ENCODE measurements at places on chromosomes 2 and 18.
A peak's percentile ranks its signal among the peaks of the same experiment; 100 is the strongest.

GRCh38 chr2:95296011-95296410 is 1.1 kb upstream of the KCNIP3 start:
- no peak for DNase-seq

GRCh38 chr2:29322011-29322410 is 206.8 kb downstream of the CLIP4 start:
- DNase-seq = no peak

GRCh38 chr2:150063931-150064548 is 423.4 kb downstream of the RND3 start:
- DNase-seq = no peak

GRCh38 chr18:39624961-39625360 is 2059.4 kb upstream of the CELF4 start:
- no peak for DNase-seq

- no peak for DNase-seq
Observed at GRCh38 chr2:12720278-12720620, 3.5 kb downstream of the TRIB2 start.

- DNase-seq = no peak
Observed at GRCh38 chr2:3613524-3613905, 18.6 kb downstream of the COLEC11 start.

GRCh38 chr2:238963161-238963970 is 115.5 kb downstream of the TWIST2 start:
- no peak for DNase-seq

DNA sequence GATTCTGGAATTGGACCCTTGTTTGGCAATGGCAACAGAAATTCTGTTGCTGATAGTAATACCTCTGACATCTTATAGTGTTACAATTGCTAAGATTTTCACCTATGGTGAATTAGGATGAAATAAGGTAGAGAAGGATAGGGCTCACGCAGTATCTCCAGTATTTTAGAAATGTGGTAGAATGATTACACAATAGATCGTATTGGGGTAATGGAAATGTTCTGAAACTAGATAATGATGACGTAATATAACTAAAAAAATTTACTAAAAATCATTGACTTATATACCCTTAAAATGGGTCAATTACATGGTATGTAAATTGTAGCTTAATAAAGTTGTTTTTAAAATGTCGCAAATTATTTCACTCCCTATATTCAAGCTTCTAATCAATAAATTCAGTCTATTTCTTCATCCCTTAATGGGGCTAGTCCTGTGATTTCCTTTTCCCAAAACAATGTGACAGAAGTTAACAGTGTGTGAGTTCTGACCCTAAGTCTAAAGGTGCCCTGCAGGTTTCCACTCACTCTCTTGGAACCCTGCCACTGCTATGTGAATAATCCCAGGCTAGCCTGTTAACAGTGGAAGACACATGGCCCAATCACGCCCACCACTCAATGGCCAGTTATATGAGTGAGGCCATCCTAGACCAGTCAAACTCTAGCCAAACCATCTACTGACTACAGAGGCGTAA is 31.2 kb downstream of the USP37 start:
- DNase-seq = no peak

GRCh38 chr18:9608728-9609127 is 5.6 kb downstream of the PPP4R1 start:
- DNase-seq = no peak

- no peak for DNase-seq
Observed at GRCh38 chr2:184610891-184611290, 12.6 kb downstream of the ZNF804A start.

- DNase-seq = no peak
Observed at GRCh38 chr2:233656443-233656842, 15.3 kb upstream of the UGT1A9 start.

GRCh38 chr2:160703648-160704585 is 210.3 kb upstream of the RBMS1 start:
- peak; percentile 7 for DNase-seq

DNA sequence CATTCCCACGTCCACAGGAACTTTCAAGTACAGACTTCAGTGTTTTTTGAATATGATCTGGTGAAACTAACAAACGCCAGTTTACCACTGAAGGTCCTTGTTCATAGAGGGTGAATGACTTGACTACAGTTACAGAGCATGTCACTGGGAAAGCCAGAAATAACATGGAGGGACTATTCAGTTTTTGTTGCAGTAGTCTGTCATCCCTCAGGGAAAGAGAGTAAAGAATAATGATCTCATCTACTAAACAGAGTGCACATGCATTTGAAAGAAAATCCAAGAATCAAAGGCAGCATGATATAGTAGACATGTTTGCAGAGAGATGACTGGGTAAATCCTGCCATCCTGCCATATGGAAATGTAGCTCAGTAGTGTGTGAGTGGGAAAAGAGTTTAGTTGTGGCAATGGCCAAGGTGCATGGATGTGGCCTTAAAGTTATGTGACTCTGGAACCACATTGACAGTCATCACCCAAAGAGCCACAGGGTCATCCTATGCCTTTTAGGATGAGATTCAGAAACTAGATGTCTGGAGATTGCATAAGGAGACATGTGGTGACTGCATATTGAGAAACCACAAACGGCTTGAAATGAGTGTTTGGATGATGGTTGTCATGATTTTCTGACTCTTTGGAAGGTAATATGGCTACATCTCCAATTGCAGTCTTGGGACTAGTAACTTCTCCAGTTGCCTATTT is 125.3 kb upstream of the ZEB2 start:
- no peak for DNase-seq

- DNase-seq = no peak
Observed at GRCh38 chr2:106536490-106536889, 49.3 kb downstream of the CD8B2 start.

- DNase-seq = no peak
Observed at GRCh38 chr2:140585016-140585415, 1545.8 kb downstream of the LRP1B start.

- DNase-seq = no peak
Observed at GRCh38 chr18:33673689-33674088, 95.7 kb downstream of the ASXL3 start.

DNA sequence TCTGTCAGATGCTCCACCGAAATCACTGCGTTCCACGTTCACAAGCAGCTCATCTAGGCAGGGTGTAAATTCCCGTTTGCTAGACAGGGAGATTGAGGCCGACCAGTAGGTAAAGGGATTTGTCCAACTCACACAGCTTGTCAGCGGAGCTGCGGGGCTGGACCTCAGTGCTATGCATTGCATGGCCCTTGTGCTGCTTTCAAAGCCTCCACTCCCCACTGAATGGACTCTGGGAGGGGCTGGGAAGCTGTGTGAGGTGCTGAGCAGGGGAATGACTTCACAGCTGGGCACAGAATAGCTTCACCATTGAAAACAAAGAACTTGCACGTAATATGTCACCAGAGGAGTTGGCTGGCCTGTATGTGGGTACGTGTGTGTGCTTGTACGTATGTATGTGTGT is 21.4 kb downstream of the CELF4 start:
- DNase-seq = no peak

- DNase-seq = no peak
Observed at GRCh38 chr18:8008033-8008432, 440.9 kb downstream of the PTPRM start.

- DNase-seq = no peak
Observed at GRCh38 chr2:238787501-238787900, 60.4 kb upstream of the TWIST2 start.

DNA sequence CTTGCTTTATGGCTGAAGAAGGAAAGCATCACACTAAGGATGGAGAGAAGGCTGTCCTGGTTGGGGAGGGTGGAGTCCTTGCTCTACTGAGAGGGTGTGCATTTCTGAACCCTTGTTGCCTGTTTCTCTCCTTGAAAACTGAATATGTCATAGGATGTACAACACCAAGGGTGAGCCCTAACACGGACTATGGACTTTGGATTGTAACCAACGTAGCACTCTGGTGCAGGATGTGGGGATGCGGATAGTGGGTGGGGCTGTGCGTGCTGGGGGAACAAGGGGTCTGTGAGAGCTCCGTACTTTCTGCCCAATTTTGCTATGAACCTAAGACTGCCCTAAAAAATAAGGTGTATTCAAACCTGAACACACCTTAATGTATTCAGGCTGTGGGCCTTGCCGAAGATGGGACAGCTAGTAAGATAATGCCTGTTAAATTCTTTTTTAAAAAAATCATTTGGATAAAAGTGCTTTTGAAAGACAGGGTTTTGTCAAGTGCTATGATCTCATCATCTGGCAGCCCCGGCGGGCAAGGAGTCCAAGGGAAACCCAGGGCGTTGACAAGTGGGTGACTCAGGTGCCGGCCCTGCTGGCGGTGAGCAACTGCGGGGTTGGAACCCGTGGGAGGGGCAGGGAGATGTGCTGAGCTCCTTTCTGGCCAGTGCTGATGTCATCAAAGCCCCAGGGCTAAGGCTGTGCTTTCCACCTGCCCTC is 54.0 kb downstream of the GATA6 start:
- no peak for DNase-seq

GRCh38 chr2:20822535-20823490 is at the start of gene LDAH:
Gene LDAH, minus strand, starts transcription at chr2:20823101. Its CDS starts 21,638 bp downstream, at chr2:20801463.
- peak; percentile 87 for DNase-seq

GRCh38 chr2:173986805-173987204 is 21.6 kb upstream of the SP3 start:
- no peak for DNase-seq

DNA sequence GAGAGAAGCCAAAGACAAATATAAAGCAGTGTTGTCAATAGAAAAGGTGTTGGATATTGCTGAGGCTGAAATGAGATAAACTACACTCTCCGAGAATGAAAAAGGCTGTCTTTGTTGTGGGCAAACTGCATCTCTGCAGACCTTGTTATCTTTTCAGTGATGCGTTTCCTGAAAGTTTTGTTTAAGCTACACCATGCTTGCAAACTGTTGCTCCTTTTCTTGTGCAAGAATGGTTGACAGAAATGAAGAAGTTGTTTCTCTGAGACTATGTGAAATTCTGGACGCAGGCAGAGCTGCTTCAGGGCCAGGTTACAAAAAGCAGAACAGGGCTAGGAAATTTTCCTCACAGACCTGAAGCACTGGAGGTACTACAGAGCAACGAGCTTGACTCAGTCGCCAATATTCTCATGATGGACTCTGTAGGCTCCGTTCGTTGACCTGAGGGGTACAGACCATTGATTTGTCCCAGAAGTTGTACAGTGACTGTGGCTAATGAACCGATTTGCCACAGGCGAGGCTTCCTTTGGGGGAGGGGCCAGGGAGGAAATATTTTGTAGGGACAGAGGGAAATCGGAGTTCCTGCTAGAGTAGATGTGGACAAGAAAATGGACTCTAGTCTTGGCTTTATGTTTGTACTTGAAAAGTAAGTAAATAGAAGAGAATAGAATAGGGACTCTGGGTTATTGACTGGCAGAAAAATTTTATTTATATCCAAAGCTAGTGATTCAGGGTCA is 3.5 kb upstream of the ATL2 start:
- no peak for DNase-seq

DNA sequence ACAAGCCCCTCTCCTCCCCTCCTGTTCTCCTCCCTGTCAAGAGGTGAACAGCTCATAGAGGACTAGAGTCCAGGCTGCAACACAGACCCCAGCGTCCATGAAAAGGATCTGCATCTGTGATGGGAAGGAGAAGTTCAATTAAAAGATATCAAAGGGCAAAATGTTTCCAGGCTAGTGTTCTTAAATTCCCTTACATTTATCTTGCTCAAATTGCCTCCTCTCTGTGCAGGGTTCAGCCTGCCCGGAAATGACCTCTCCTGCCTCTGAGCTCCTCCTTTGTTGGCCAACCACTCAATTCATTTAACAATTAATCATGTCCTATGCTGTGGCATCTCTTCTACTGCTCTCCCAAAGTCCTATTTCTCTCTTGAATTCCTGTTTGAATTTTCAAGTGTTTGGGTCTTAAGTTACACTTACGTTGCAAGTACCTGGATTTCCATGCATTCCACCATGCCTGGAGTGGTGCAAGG is 105.3 kb downstream of the TSN start:
- no peak for DNase-seq

GRCh38 chr18:73119574-73119973 is 251.8 kb upstream of the NETO1 start:
- no peak for DNase-seq

DNA sequence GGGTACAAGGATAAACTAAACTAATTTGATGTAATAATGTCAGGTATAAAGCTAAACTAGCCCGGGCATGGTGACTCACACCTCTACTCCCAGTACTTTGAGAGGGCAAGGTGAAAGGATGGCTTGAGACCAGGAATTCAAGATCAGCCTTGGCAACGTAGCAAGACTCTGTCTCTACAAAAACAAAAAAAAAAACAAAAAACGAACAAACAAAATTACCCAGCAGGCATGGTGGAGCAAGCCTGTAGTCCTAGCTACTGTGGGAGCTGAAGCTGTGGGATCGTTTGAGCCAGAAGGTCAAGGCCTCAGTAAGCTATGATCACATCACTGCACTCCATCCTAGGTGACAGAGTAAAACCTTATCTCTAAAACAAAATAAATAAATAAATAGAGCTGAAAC is 131.8 kb upstream of the KYNU start:
- no peak for DNase-seq

DNA sequence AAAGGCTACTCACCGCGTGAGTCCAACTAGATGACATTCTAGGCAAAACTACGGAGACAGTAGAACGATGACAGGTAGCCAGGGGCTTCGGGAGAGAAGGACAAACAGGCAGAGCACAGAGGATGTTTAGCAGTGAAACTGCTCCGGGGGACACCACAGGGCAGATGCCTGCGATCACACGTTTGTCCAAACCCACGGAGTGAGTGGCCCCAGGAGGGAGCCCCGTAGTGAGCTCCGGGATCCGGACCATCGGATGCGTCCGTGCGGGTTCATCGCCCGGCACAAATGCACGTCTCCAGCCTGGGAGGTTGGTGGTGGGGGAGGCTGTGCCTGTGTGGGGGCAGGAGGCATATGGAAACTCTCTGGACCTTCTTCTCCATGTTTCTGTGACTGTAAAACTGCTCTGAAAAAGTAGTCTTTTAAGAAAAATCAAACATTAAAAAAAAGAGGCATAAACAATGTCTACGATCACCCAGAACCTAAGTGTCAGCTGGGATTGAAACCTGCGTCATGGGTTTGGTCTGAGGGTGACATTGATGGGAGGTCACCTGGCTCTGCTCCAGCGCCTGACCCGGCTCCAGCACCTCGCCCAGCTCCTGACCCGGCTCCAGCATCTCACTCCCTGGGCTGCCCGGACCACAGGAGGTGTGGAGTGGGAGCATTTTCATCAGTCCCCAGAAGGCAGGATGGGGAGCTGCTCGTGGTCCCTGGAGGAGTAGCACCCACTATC is 83.0 kb upstream of the CTDP1 start:
- DNase-seq = no peak

GRCh38 chr2:63053889-63054602 is 3.4 kb downstream of the OTX1 start:
- DNase-seq = no peak

DNA sequence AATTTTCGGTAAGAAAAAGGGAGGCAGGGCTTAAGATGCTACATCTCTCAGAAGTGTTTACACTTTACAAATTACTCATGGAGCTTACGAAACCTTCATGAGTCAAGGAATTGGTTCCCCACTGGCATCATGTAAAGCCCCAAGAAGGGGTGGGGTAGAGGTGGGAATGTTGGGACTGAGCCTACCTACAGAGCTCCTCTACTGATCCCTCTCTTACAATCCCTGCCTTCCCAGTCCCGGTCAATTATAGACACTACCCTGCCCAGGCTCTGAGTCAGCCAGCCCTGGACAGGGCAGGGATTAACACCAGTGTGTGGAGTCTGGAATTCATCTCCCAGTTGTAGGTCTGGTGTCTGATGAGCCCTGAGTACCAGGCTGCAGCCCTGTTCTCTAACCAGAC is 248.9 kb downstream of the PAX3 start:
- DNase-seq = no peak

- DNase-seq = no peak
Observed at GRCh38 chr2:109522063-109522374, 91.7 kb downstream of the SEPTIN10 start.

Data from stimulated activated CD4-positive, alpha-beta T cell treated with anti-CD3 and anti-CD28 coated beads, Interleukin-4, amount 100 ng/mL, for 24 hours (primary cell).